Activated T-helper 17 cell treated with anti-CD3 and anti-CD28 coated beads, Interleukin-2, amount 50 U/mL, for 72 hours (primary cell): ENCODE measurements at places on chromosomes 5 and 9. TPM values are rescaled to one million over a fixed set of nuclear protein-coding genes. Genes with fewer than 3 reads are reported as not detected.

DNA sequence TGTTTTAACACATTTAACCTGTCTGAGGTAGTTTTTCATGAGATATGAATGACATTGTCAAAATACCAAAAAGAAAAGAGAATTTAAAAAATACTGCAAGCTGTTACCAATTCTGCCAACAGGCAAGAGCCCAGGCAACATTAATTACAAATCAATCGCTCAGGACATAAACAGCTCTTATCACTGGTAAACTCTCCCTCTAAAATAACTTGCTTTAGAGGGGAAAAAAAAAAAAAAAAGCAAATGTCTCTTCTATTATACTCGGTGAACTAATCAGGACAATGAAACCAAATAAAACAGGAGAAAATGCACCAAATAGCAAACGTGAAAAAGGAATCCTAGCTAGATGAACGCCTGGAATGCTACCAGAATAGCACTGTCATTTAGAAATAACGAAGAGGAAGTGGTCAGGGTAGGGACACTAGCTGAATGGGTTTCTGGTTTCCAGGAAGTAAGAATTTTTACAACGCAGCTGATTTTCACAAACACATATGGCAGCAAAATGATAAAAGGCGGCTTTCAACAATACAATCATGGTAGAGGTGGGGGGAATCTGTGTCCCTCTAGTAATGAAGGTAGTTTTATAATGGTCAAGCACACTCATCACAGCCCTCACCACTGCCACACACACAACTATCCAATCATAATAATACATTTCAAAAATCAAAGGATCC lies 94.9 kb downstream of the DENND1A start:
- peak; percentile 34 for ATAC-seq

DNA sequence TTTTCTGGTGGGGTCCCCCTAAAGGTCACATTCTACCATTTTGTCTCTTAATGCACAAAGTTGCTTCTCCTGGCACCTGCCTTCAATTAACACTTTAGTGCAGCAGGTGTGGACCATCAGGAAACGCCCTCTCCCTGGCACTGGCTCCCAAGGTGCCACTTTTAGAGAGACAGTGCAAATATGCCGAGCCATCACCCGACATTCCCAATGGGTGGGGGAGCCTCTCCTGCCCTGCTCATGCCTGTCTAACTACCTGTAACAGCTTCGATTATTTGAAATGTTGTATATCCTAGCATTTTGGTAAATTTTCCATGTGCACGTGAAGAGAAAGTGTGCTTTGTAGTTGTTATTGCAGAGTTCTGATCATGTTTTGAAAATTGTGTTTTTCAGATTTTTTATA lies 13.2 kb upstream of the LRRC14B start:
- ATAC-seq, result no peak

DNA sequence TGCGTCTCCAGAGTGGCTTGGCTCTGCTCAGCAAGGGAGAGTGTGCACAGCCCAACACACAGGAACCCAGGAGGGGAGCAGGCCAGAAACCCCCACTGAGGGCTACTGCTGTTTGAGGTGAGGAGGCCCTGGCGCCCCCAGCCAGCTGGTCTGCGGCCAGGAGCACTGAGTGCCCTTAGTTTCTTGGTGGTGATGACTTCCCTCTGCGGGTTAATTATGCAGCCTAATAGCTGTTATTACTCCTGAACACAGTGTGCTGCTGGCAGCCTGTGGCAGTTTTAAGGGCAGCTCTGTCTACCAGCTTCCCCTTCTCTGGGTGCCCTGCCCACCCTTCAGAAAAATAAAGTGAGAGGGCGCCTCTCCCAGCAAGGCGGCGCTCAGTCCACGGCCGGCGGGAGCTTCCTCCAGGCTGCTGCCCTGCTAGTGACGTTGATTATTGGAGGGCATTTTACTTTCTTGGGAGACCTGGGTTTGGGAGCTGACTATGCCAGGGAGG lies 19.2 kb downstream of the GADD45G start:
- no peak for ATAC-seq

C5orf52 gene
- not detected for total RNA-seq

GRCh38 chr5:36948041-36948440 lies 71.5 kb downstream of the NIPBL start:
- no peak for ATAC-seq

- ATAC-seq, result peak; percentile 100
Measured at GRCh38 chr5:81420039-81420667, 26.2 kb upstream of the ACOT12 start.

WNK2 gene
- 0.93 TPM for total RNA-seq
